ENCODE measurements at places on chromosomes 11 and 22. TPM values are rescaled to one million over a fixed set of nuclear protein-coding genes. Genes with fewer than 3 reads are reported as not detected.

SPON1 gene
- not detected for total RNA-seq

KRTAP5-2 gene
- not detected for total RNA-seq

MRGPRX3 gene
- total RNA-seq, result not detected

ART1 gene
- total RNA-seq, result not detected

RAC2 gene
- not detected for total RNA-seq

VPS51 gene
- 51.9 TPM for total RNA-seq
